ENCODE measurements at places on chromosomes 1 and 21.
A peak's percentile ranks its signal among the peaks of the same experiment; 100 is the strongest.

DNA sequence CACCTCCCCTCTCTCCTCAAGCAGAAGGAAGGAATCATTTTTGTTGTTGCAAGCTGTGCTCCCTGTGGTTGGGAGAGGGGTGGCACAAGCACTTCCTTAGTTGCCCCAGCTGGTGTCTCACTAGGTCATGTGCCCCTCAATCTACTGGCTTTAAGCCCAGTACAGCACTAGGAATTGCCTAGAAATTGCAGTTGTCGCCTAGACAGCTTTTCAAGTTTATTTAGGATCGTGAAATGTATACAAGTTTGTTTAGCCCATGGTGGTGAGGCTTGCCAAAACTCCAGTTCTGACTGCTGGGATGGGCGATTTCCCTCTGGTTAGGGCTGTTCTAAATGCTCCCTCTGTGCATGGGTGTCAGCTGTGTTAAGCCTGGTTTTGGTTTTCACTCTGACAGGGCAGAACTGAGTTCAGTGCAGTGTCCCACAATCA, 126.8 kb upstream of the ZNF644 start:
- DNase-seq = no peak

GRCh38 chr1:72432645-72433267, 150.4 kb upstream of the NEGR1 start:
- no peak for DNase-seq

- no peak for DNase-seq
Measured at GRCh38 chr21:44750675-44751025, 39.3 kb upstream of the TSPEAR start.

GRCh38 chr1:234520908-234521817, 42.2 kb upstream of the TARBP1 start:
- no peak for DNase-seq

DNA sequence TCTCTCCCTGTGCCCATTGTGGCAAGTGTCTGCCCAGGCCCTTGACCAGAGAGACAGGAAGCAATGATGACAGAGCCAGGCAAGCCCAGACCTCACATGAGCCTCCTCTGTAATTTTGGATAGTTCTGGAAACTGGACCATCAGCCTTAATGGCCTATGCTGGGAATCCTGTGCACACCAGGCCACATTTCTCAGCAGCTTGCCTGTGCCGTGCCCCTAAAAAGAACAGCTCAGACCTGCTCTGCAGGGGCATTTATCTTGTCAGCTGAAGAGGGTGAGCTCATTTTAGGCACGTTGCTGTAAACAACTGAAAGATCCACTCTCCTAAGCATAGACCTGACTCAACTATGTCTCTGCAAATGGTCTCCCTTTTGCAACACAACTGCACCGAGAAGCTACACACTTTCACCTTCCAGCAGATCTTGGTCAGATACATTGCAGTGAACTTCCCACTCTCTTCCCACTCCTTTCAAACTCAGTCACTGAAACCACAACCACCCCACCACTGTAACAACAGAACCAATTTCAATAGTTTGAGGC, 53.5 kb upstream of the BACH1 start:
- no peak for DNase-seq

DNA sequence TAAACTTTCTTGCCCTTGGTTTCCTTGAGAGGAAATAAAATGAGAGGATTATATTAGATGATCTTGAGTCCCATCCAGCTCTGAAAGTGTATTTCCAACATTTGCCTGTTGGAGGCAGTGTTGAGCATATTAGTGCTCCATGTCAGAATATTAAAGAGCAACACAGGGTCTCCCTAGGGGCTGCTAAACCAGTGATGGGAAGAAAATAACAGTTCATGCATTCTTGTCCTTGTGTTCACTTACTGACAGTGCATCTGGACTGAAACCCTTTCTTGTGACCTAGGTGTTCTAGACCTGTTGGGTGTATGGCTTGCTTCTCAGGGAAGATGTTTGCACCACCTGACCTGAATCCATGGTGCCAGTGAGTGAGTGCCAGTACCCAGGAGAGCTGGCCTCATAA, 124.7 kb upstream of the KIAA0040 start:
- DNase-seq = peak; percentile 6

- no peak for DNase-seq
Measured at GRCh38 chr1:227756172-227756959, 21.1 kb downstream of the SNAP47 start.

- DNase-seq = peak; percentile 76
Measured at GRCh38 chr1:27403065-27403726, 10.8 kb downstream of the GPR3 start.

DNA sequence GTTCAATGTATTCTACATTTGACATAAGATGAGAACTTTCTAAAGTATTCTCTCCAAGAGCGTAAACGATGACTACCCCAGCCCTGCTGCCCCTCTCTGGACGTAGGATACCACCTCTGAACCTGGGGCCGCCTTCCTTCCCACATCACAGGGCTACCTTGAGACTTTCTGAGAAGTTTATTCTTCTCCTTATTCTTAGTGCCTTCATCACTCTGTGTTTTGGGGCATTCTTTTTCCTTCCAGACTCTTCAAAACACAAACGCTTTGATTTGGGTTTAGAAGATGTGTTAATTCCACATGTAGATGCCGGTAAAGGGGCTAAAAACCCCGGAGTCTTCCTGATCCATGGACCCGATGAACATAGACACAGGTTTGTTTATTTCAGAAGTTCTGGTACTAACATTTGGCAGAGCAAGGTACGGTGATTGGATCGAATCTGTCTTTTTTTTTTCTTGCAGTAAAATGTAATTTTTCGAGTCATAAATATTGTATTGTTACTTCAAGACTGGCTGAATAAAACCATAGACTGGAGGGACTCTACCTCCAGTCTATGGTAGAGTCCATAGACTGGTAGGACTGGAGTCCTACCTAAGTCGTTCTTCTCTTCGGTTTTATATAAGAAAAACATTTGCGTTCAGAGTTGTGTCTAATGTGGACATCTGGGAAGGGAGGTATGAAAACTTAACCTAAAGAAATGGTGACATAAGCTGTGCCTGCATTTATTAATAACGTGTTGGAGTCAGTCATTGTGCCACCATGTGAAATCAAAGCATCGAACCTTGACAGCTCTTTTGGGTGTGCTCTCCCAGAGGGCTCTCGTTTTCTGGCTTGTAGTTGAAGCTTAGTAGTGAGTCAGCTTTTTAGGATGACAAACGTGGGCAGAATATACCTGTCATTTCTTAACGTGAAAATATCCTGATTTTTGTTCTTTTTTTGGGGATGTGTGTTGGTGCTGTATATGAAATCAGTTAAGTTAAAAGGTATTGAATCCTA, 1.2 kb downstream of the MAN1A2 start:
- no peak for DNase-seq

- DNase-seq = no peak
Measured at GRCh38 chr21:28547766-28548165, 444.9 kb downstream of the LTN1 start.

- DNase-seq = no peak
Measured at GRCh38 chr1:153556348-153556747, 7.3 kb upstream of the S100A3 start.

GRCh38 chr1:165884690-165885304, 57.4 kb downstream of the UCK2 start:
- DNase-seq = no peak

DNA sequence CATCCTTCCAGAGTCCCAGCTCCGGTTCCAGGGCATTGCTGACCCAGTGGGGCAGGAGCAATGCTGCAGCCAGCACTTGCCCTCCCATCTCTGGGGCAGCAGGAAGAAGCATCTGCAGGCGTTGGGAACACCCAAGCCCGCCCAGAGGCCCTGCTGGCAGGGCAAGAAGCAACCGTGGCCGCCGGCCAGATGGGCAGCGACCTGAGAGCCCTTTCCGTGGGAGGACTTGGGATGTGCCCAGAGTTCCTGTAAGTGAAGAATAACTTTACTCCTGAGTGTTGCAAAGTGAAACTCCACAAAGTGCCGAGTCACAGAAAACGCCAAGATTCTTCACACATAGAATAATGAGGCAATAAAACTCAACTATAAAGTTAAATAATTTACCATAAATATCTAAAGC, 46.0 kb downstream of the GRIK3 start:
- no peak for DNase-seq

GRCh38 chr1:2235300-2235998, 7.3 kb downstream of the SKI start:
- no peak for DNase-seq

DNA sequence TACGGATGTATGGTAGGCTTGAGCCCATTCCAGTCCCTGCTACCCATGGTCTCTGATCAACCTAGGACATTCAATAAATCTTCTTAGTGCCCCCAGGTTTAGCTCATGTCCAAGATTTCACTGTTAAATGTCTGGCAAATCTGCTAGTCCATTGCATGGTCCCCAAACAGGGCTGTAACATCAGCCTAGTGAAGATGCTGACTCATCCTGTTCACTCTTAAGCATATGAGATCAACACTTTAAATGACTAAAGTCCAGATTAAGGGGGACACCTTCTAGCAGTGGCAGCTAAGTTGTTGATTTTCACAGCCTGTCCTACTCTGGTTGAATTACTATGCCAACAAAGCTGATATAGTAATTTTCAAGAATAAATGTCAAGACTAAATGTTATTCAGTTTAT, 46.5 kb upstream of the NUF2 start:
- peak; percentile 11 for DNase-seq

- DNase-seq = peak; percentile 62
Measured at GRCh38 chr1:40736085-40736531, 44.6 kb downstream of the NFYC start.

- DNase-seq = no peak
Measured at GRCh38 chr21:40425981-40426380, 421.0 kb downstream of the DSCAM start.

- peak; percentile 46 for DNase-seq
Measured at GRCh38 chr1:226656601-226657277, 82.3 kb downstream of the ITPKB start.

DNA sequence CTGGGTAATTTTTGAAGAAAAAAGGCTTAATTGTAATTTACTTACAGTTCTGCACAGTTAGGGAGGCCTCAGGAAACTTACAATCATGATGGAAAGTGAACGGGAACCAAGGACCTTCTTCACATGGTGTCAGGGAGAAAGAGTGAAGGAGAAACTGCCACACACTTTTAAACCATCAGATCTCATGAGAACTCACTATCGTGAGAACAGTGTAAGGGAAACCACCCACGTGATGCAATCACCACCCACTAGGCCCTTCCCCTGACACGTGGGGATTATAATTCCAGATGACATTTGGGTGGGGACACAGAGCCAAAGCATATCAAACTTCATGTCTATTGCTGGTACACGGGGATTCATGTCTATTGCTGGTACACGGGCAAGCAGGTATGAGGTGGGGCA, 5.3 kb upstream of the SFT2D2 start:
- DNase-seq = no peak

DNA sequence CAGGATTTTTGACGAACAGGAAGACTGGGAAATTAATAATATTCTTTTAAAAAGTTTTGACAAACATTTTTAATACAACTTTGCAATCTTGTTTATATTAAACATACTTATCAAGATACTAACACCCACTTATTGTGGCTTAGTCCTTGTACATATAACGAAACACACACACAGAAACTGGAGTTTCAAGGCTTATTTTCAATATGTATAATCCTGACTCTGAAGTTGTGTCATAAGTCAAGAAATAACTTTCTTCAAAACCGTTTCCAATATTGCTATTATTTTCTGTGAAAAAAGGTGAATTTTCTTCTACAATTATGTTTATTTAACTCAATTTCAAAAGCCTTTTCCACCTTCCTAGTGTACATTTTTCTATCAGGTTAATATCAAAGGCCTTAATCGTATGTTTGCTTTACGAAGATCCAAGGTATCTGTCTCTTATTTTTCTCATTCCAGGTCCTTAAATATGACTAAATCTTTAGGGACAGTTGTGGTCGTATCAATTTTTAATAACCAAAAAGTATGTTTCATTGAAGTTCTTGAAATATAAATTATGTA, 1.8 kb downstream of the CDKN2C start:
- DNase-seq = no peak

- DNase-seq = no peak
Measured at GRCh38 chr1:41641475-41641814, 157.0 kb upstream of the EDN2 start.

DNA sequence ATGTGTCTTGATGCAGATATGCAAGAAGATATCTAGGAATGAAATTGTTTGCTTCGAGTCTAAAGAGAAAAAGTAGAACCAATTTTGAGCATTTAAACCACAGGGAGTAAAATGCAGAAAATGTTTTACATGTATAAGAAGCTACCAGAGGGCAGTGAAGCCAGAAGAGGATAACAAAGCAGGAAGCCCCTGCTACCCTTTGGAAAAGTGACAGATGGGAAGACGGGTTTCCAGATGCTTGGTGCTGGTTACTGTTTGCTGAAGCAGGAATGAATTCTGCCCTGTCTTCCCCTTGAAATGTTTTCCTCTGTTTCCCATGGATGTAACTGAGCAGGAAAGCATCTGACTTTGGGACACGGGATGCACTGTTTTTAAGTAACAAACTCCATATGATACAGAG, 822.2 kb downstream of the MRPL39 start:
- no peak for DNase-seq

GRCh38 chr1:31782421-31783410, 18.6 kb upstream of the ADGRB2 start:
- DNase-seq = no peak

- DNase-seq = no peak
Measured at GRCh38 chr21:44364151-44365053, 11.0 kb downstream of the TRPM2 start.

DNA sequence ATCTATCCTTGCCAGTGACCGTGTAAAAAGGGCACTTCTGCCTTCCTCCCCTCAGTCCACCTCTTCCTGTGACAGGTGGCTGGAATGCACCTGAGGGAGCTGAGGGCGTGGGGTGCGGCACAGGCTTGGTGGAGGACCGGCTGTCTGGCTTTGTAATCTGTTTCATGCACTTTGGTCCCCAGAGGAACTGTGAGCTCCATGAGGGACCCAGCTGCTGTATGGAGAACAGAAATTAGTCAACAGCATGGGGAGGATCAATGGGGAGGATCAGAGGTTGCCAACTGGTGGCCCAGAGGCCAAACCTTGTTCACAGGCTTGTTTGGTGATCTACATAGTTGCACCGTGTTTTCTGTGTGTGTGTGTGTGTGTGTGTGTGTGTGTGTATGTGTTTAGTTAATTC, 19.0 kb upstream of the LUZP1 start:
- no peak for DNase-seq

DNA sequence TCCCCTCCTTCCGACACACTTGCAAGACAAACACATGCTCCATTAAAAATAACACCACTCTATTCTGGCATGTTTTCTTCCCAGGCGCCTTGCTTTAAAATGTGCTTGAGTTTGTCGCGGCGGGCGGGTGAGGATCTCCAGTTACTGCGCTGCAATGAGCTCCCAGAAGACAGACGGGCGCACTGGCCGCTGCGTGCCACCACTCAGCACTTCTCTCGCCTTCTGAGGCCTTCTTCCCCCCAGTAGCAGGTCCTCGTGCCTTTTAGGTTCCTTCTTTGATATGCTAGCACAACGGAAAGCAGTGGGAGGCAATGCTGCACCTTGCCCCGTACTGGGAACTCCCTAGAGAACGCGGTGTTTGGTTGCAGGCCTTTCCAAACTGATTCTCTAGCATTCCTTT, 279.5 kb upstream of the NR5A2 start:
- DNase-seq = no peak
